Natural killer cell treated with Interleukin-12 subunit alpha and Interleukin-12 subunit beta and Interleukin-15 and Interleukin-18, amount 100 ng/mL, for 72 hours (primary cell): ENCODE measurements at places on chromosomes 11 and 22. TPM values are rescaled to one million over a fixed set of nuclear protein-coding genes. Genes with fewer than 3 reads are reported as not detected.

APOL4 gene
- total RNA-seq: 1.5 TPM

- DNase-seq: no peak
Measured at GRCh38 chr11:13468750-13469149, 5.7 kb upstream of the BTBD10 start.

- no peak for DNase-seq
Measured at GRCh38 chr11:61114913-61115312, 12.6 kb downstream of the CD5 start.

- DNase-seq: peak; percentile 16
Measured at GRCh38 chr11:36458129-36458915, 51.8 kb downstream of the TRAF6 start.

ZP1 gene
- total RNA-seq: not detected

GRCh38 chr22:39408807-39409206, 9.2 kb downstream of the TAB1 start:
- no peak for DNase-seq

VWA5A gene
- 12.5 TPM for total RNA-seq

DNA sequence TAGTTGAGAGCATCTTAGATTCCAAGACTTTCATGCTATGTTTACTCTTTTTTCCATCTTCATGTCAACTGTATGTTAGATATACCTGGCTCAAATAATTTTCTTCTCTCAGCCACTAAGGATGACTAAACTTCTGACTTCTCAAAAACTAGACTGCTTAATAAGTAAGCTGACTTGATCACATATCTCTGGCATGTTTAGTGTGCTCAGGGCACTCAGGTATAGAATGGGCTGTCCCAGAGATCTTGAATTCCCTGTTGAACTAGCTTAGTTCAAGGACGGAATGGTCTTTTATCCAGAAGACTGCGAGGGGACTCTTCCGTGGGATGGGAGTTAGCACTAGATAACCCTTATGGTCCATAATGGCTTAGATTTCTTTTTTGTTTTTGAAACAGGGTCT, 13.0 kb downstream of the NEU3 start:
- DNase-seq: no peak

GAS2 gene
- 0.76 TPM for total RNA-seq

SVIP gene
- 28.3 TPM for total RNA-seq

GRCh38 chr11:86797133-86797532, 3.2 kb upstream of the PRSS23 start:
- no peak for DNase-seq

LRRC56 gene
- 1.8 TPM for total RNA-seq

- DNase-seq: no peak
Measured at GRCh38 chr11:486189-486588, 20.9 kb downstream of the RNH1 start.

FCHSD2 gene
- total RNA-seq: 58.8 TPM

- DNase-seq: no peak
Measured at GRCh38 chr11:10181811-10182210, 112.2 kb downstream of the SBF2 start.

GRCh38 chr11:10592331-10592730, 23.9 kb upstream of the LYVE1 start:
- no peak for DNase-seq

IL18BP gene
- total RNA-seq: 16.5 TPM

GRCh38 chr22:39814899-39815298, 78.7 kb downstream of the ENTHD1 start:
- no peak for DNase-seq

MMP1 gene
- not detected for total RNA-seq

GRCh38 chr22:37183432-37184379, 4.3 kb downstream of the C1QTNF6 start:
- no peak for DNase-seq

DNA sequence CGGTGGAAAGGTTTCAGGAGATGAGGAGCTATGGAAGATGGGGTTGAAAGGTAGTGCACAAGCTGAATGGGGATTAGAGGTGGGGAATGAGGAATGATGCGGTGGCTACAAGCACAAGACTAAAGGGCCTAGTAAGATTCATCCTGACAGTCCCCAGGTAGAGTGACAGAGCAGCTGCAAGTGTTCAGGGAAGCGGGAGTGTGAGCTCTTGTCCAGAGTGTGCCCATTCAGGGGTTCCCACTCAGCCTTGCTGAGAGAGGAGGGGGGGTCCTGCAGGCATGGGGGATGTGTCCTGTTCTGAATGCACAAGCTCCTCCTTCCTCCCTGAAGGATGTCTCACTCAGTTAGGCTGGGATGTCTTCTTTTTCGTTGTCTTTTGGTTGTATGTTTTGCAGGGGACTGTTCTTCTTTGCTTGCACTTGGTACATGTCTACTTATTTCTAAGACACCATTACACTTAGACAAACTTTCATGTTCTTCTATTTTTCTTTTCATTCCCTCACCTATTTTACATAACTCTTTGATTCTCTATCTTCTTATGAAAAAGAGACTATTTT, 25.8 kb upstream of the CLPB start:
- DNase-seq: no peak

DNA sequence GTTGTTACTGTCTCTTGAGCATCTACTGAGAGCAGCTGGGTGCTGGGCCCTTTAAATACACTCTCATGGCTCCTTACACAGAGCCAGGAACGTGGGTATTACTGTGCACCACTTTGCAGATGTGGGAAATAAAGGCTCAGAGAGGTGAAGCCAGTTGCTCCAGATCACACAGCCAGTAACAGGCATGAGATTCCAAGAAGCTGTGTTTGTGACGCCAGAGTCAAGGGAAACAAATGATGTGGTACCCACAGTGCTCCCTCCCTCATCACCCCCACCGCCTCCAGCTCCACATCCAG, 1.4 kb upstream of the PRDM11 start:
- DNase-seq: no peak

DNA sequence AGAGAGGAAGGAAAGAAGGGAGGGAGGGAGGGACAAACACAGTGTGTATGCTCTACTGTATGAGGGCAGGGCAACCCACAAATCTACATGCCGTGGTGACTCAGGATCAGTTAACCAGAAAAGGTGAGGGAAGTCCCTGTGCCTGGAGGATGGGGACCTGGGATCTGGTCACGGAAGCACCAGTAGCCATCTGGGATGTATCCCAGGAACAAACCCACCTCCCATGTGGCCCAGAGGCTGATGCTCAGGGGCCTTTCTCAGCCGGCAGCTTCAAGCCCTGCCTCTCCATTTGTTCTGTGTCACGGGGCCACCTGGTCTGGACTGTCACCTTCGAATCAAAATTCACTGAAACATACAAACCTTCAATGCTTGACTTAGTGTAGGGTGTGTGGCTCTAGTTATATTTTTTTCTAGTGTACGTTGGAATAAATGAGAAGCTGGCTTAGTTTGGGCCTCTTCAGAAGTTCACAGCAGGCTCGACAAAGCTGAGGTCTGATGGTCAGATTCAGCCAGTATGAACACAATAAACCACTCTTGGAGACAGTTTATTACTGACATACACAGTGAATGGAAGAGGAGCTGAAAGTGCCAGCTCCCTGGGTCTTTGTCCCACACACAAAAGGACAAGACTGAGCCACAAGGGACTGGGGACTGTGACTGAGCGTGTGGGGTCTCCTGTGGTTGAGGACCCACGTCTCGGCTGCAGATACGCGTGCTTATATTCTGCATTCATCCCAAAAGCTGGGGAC, 23.5 kb upstream of the RTL6 start:
- no peak for DNase-seq

DNA sequence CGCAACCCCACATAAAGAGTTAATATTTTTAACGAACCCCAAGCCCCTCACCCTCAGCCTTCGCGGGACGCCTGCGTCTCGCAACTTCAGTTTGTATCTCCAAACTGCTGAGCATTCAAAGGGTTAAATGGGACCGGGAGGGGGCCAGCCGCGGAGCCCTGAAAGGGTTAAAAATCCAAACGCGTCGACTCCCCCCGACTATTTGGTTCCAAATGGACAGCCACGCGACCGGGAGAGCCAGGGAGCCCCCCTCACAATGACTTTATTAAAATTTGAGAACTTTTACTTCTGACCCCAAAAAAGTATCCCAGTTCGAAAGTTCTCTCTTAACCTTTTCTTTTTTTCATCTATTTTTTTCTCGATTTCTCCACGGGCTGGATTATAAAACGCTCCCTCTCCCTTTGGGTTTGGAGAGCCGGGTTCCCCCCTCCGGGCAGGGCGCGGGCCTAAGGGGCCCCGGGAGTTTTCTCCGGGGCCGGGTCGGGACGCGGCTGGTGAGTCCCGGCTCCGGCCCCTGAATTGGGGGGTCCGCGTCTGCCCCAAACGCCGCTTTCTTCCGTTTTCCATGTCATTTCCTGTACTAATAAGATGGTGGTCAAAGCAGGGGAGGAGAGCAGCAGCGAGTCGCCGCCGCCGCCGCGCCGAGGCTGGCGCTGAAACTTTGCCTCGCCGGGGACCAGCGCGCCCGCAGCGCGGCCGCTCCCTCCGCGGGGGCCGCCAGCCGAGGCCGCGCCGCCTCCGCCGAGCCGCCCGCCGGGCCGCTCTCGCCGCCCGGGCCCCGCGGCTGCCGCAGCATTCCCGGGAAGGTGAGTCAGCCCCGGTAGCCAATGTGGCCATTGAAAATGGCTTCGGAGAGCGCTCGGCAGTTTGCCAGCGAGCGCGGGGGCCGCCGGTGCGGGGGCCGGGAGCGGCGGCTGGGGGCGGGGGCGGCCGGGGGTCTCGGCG, at the start of gene PRDM11:
Gene PRDM11 (plus strand): TSS at position 568 of the 945 bp plus-strand sequence. CDS start 35,128 bp downstream, outside the sequence.
- DNase-seq: peak; percentile 64

- DNase-seq: no peak
Measured at GRCh38 chr11:122317305-122317704, 201.3 kb upstream of the BLID start.

INCENP gene
- total RNA-seq: 135 TPM

- DNase-seq: no peak
Measured at GRCh38 chr11:74268456-74268855, 43.0 kb downstream of the P4HA3 start.

- no peak for DNase-seq
Measured at GRCh38 chr11:105260976-105261375, 121.4 kb upstream of the CARD18 start.

- peak; percentile 20 for DNase-seq
Measured at GRCh38 chr22:45478108-45478771, 24.4 kb upstream of the FBLN1 start.

GRCh38 chr11:127037001-127037400, 36.4 kb upstream of the KIRREL3 start:
- no peak for DNase-seq

DNA sequence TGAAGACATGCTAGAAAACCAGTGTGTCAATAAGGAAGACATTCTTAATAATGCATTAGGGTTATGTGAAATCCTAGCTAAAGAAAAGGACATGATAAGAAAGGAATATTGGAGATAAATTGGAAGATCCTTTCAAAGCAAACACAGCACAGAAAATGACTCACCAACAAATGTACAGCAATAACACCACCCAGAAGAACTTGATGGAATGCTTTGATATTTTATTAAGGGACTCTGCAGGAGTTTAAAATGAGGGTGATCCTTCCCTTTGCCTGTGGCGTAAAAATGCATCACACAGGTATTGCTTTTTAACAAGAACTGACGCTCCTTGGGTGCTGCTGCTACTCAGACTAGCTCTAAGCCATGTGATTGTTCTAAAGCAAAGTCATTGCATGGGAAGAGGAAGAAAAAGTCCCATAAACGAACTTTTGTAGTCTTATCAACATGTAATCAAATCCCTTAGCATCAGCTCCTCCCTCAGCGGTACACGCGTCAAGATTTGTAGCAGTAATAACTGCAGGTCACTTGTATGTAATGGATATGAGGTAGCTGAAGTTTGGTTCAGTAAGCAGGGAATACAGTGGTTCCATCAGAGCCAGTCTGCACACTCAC, 48.4 kb upstream of the EED start:
- no peak for DNase-seq

- DNase-seq: no peak
Measured at GRCh38 chr11:22884217-22884616, 23.9 kb upstream of the CCDC179 start.

- DNase-seq: no peak
Measured at GRCh38 chr11:120688163-120688562, 176.6 kb downstream of the GRIK4 start.

- DNase-seq: no peak
Measured at GRCh38 chr22:43035250-43035649, 20.3 kb upstream of the PACSIN2 start.

GRCh38 chr11:44264761-44265160, 45.2 kb downstream of the ALX4 start:
- DNase-seq: no peak

SEC14L6 gene
- total RNA-seq: not detected
